ENCODE measurements at places on chromosomes 7 and 10. TPM values are rescaled to one million over a fixed set of nuclear protein-coding genes. Genes with fewer than 3 reads are reported as not detected.

DNA sequence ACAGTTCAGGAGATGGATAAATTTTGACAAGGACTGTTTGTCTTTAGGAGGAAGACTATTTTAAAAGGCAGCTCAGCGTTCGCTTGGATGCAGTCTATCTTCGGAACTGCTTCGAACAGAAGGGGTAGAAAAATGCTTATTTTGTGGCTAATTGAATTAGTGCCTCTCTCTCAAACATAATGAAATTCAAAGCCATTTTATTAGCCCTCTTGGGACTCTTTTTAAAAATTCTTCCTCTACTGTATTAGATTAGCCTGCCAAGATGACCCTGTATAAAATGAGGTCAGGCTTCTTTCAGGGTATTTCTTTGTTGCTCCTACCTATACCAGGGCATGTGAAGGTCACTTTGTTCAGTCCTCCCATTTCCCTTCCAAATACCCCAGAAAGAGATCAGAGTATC lies 379.2 kb upstream of the NFE2L3 start:
- no peak for DNase-seq

- no peak for DNase-seq
Measured at GRCh38 chr10:69234447-69234846, 14.3 kb downstream of the HKDC1 start.

DNA sequence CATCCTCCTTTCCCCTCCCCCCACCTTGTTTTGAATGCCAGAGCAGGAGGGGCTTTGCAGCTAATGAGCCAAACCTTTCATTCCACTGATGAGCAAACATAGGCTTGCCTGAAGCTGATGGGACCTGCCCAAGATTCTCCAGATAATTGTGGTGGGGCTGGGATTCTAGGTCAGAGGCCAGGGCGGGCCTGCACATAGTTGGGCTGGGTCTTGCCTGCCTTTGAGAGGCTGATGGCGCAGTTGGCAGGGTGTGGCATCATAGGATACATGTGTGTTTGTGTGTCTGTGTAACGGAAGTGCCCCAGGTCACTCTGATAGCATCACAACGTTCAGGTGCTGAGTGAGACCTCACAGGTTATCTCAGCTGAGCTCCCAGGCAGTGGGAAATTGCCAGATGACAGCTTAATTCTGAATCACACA lies 22.9 kb downstream of the BTBD16 start:
- DNase-seq: no peak

- no peak for DNase-seq
Measured at GRCh38 chr10:131245475-131246059, 66.0 kb downstream of the TCERG1L start.

DNA sequence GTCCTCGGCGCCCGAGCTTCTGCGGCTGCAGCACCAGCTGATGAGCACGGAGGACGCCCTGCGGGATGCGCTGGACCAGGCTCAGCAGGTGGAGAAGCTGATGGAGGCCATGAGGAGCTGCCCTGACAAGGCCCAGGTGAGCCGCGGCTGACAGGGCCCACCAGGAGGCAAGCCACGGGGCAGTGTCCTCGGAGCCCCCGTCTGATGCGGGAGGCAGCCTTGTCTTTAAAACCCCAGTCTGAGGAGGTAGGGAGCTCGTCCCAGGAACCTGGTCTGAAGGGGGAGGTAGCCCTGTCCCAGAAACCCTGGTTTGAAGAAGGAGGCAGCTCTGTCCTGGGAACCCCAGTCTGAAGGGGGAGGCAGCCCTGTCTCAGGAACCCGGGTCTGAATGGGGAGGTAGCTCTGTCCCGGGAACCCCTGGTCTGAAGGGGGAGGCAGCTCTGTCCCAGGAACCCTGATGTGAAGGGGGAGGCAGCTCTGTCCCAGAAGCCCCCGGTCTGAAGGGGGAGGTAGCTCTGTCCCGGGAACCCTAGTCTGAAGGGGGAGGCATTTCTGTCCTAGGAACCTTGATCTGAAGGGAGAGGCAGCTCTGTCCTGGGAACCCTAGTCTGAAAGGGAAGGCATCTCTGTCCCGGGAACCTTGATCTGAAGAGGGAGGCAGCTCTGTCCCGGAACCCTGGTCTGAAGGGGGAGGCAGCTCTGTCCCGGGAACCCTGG lies 53.1 kb upstream of the GTF2IRD1 start:
- DNase-seq: no peak

GRCh38 chr7:112156412-112156811 lies 49.8 kb downstream of the DOCK4 start:
- DNase-seq: no peak

DNA sequence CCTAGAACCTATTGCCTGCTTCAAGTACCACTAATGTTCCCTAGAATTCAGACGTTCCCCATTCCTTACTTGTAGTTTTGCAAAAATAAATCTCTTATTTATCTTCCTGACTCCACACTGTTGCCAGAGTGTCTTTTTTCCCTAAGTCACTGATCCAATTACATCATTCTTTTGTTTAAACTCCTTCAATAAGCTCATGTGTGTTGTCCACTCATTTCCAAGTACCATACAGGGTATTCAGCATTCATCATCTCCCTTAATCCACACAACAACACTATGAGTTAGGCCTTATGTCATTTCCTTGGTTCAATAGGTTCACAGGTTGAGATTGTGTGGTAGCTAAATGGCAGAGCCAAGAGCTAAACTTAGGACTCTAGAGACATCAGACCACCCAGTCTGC lies 119.9 kb upstream of the RHOBTB1 start:
- DNase-seq: peak; percentile 20

DNA sequence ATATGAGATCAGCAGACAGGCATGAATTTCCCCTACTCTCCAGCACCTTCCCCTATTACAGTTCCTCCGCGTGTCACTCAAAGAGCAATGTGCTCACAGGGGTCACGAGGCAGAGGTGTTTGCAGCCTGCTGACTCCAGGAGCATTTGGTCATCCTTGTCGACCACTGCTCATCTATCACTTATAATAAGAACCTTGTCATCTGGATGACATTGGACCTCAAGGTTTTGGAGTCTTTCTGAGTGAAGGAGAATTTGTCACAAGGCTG lies 32.9 kb upstream of the PLPP4 start:
- DNase-seq: no peak

DNA sequence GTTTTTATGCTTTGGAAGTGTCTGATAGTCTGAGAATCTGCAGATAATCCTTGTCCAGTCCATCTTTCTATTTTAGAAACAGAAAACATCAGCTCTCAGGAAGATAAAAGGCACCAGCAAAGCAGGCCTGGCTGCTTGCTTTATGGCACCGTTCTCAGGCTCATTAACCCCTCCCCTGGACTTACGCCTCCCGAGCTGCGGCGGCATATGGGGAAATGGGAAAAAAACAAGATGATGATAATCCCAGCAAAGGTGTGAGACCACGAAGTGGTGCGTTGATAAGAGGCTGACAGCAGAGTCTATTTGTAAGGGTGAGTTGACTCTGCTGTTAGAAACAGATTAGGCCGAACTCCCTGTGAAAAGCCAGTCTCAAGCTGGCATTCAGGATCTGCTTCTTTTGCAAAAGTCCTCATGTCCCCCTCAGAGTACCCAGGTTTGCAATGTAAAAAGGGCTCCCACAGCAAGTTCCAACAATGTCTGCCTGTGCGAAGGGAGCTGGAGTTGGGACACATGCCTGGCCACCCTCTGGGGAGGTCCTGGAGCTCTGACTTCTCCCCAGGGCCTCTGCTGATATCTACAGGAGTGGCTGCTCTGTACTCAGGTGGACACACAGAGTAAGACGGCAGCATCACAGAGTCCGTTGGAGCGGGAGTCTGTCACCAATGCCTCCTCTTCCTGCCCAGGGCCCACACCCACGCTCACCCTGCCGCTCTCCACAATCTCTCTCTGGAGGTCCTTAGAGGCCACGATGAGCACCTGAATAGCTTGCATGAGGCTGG lies 54.3 kb downstream of the SPDYE5 start:
- DNase-seq: no peak

- peak; percentile 97 for DNase-seq
Measured at GRCh38 chr7:129948877-129949291, 3.9 kb downstream of the UBE2H start.

DNA sequence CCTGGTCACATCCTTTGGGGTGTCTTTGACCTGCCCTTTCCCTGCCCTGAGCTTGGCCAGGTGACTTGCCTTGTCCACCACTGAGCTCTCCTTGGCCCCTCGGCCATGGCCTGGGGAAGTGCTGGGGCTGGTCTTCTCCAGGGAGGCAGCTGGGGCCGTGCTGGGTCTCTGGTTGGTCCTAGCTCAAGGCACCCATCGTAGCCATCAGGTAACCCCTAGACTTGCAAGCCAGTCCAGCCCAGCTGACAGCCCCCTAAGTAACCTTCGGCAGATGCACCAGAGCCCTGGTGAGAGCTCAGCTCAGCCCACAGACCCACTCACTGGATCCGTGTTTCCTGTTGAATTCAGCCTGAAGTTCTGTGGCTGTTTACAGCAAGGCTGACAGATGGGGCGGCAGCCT lies 176.2 kb upstream of the SHH start:
- no peak for DNase-seq

GRCh38 chr7:56229631-56230030 lies 113.4 kb upstream of the NUPR2 start:
- peak; percentile 35 for DNase-seq

DNA sequence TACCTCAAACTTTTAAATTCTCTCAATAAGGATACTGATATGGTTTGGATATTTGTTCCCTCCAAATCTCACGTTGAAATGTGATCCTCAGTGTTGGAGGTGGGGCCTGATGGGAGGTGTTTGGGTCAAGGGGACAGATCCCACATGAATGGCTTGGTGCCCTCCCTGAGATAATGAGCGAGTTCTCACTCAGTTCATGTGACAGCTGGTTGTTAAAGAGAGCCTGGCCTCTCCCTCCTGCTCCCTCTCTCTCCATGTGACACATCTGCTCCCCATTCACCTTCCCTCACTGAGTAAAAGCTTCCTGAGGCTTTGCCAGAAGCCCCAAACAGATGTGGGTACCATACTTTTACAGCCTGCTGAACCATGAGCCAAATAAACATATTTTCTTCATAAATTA lies 19.2 kb downstream of the ABCB4 start:
- DNase-seq: no peak

DNA sequence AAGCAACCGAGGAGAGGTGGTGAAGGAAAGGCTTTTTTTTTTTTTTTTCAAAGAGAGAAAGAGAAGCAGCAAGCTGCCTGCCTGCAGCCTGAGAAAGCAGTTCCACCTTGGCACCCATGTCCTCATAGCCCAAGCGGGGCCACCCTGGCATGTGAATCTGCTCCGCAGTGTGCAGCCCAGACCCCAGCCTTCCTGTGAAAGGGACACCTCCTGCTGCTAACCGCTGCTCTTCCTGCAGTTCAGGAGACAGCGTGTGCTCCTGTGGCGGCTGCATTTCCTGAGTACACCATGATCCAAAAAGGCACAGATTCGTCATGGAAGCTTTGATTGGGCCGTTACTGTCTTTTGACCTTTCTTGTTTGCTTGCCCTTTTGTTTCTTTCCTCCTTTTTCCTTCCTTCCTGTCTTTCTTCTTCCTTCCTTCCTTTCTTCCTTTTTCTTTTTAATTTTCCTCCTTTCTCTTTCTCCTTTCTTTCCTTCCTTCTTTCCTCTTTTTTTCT lies 38.1 kb downstream of the IKZF1 start:
- DNase-seq: no peak

DNA sequence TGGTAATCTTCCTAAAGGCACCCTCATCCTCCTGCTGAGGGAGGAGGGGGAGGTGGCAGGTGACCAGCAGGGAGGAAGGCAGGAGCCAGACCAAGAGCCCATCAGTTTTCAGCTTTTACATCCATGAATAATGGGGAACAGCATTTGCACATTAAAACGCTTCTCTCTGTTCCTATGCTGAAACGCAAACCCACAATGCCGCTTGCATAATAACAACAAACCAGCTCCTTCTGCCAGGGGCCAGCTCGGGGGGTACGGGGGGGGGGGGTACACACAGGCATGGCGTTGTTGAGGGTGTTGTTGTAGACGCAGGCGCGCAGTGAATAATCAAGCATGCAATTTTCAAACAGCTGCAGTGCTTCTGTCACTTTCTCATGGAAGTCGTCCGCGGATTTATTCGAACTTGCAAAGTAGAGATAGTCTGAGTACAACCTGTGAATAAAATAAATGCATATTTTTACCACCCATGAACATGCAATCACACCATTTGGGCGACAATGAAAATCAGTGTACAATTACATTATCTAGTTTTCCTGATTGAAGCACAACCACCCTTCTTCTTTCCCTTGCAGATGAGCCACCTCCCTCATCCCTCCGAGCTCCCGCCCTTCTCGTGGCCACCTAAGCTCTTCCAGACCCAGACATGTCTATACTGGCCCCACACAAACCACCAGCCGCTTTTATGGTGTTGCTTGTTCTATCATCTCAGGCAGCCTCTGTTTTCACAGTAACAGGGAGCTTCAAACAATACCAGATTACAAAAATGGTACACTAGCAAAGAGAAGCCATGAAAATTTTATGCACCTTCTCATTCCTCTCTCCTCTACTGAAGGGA lies 72.2 kb downstream of the CHST15 start:
- peak; percentile 78 for DNase-seq

- no peak for DNase-seq
Measured at GRCh38 chr7:105154084-105154483, 140.1 kb downstream of the KMT2E start.

DNA sequence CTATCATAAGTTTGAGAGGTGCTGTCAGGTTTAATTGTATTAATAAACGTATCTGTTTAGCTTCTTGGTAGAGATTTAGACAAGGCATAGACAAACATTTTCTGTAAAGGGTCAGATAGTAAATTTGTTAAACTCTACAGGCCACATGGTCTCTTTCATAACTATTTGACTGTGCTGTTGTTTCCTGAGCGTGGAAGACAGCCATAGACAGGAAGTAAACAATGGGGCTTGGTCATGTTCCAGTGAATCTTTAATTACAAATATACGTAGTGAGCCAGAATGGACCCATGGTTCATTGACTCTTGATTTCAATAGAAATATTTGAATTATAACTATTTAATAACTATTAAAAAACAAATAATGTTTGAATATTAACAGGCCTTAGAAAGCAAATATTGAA lies 451.1 kb downstream of the SH2D4B start:
- DNase-seq: no peak

DNA sequence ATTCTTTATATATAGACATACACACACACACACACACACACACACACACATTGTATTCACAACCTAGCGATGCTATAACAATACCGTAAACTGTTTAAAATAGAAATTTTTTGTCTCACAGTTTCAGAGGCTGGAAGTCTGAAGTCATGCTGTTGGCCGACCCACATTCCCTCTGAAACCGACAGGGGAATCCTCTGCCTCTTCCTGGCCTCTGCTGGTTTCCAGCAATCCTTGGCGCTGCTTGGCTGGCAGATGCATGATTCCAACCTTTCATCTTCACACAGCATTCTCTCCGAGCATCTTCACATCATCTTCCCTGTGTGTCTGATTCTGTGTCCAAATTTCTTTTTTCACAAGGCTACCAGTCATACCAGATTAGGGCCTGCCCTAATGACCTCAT lies 94.8 kb downstream of the CCDC71L start:
- no peak for DNase-seq

- no peak for DNase-seq
Measured at GRCh38 chr7:128937647-128938543, at the start of gene IRF5. Gene IRF5 (plus strand): TSS chr7:128937927. CDS start chr7:128942082, 4,155 bp downstream.

GRCh38 chr7:24477398-24478136 lies 95.7 kb upstream of the PALS2 start:
- DNase-seq: peak; percentile 61

MSMB gene
- total RNA-seq: not detected

DUS4L gene
- total RNA-seq: 8.7 TPM

CTAGE4 gene
- total RNA-seq: 4.7 TPM

SH2D4B gene
- not detected for total RNA-seq

PPP1R9A gene
- total RNA-seq: 156 TPM

DGKB gene
- 2.6 TPM for total RNA-seq

Measured in tongue (tissue), 3 donors.